ENCODE measurements at places on chromosomes 16 and 17. TPM values are rescaled to one million over a fixed set of nuclear protein-coding genes. Genes with fewer than 3 reads are reported as not detected.
A peak's percentile ranks its signal among the peaks of the same experiment; 100 is the strongest.

DNA sequence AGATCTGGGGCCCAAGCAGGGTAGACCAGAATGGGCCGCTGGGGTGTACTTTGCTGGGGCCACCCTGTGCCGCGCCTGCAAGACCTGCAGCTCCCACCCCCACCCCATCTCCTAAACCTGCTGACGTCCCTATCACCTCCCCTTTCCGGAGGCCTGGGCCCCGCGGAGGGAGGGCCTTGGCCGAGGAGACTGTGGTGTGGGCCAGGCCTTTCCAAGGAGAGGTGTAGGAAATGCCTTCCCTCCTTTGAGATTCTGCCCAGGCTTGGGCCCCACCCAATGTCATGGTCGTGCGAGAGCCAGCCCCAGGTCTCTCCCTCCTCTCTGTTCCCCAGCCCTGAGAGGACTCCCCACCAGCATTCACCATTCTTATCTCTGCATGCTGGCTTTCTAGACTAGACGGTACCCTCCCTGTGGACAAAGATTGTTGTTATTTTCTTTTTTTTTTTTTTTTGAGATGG lies 3.9 kb upstream of the WFIKKN2 start:
- DNase-seq, result peak; percentile 68

GRCh38 chr16:78961464-78961863 lies 639.1 kb downstream of the MAF start:
- DNase-seq, result no peak

GRCh38 chr17:61436995-61437704 lies 15.1 kb upstream of the TBX4 start:
- DNase-seq, result no peak

DNA sequence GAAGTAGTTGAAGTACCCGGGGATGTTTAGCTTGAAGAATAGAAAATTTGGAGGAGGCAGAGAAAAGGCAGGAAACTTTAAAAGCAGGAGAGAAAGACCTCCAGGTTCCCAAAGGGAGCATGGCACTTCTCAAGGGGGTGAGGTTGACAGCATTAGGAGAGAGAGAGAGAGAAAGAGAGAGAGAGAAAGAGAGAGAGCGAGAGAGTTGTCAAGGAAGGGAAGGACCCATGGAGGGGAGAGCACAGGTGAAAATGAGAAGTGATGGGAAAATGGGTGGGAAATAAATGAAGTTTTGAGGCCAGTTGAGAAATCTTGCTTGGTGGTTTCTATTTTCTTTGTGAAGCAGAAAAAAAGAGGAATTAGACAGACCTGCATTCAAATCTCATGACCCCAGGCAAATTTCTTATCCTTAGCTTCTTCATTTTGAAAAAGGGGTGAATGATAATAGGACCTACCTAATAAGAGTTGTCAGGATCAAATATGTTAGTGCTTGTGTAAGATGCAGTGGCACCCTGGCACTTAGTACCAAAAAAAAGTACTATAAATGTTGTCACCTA lies 24.0 kb downstream of the PRKCB start:
- no peak for DNase-seq

GRCh38 chr17:75457047-75457654 lies 716 bp downstream of the TMEM94 start:
- DNase-seq, result peak; percentile 54

GRCh38 chr17:63550817-63551639 lies 751 bp downstream of the DCAF7 start:
- peak; percentile 80 for DNase-seq

DNA sequence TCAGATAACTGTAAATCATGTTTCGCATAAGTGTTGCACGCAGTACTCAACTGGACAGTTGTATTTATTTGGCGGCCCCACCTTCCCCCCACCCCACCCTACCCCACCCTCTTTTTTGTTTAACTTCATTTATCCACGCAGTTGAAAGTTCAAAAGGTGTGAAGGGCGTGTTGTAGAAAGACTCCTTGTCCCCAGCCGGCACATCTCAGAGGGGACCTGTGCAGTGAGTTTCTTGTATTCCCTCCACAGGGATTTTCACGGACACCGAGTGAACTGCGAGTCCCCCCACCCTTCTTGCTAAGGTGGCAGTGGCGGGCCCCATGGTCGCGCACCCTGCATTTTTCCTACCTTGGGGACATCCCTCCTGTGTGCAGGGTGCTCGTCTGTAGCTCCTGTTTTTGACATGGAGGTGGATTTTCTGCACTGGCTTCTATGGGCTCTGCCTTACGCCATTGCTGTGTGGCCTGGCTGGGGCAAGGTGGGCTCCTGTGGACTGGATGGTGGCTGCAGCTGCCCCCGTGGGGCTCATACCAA lies 36.2 kb downstream of the ADCY7 start:
- no peak for DNase-seq

DNA sequence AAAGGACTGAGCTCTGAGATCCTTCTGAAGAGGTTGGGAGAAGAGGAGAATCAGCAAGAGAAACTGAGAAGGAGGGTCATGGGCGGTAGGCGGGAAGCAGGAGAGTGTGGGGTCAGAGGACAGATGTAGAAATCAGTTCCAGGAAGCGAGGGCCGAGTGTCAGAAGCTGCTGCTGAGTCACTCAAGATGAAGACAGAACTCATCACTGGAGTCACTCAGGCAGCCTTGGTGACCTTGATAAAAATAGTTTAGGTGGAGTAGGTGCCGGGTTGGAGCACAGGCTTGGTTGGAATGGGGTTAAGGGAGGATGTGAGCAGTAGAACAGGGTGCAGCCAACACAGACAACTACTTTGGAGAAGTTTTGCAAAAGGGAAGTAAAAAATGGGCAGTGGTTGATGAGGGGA lies 6.1 kb upstream of the ITGAM start:
- DNase-seq, result no peak

DNA sequence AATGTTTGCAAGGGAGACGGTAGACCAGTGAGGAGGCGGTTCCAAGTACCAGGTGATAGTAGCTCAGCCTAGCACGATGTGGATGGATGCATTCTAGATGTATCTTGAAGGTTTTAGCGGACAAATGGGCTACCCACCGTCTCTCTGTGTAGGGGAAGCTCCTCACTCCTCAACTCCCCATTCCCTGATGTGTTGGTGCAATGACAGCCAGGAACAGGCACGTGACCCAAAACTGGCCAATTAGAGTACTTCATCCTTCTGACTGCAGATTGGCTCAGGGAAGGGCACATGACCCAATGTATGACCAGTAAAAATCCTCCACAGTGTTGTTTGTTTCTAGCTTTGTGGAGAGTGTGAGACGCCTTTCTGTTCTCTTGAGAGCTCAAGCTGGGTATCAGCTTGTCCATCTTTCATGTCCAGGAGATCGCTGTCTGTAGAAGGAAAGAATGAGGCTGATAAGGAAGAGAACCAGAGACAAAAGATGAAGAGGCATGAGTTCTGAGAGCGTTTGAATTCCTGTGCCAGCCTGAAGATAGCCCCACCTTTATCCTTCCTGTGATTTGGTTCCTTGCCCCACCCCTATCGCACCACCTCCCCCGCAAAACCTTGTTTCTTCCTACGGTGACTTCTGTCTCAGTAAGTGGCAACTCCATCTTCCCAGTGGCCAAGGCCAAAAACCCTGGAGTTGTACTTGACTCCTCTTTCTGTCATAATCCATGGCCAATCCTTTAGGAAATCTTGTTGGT lies 2.3 kb upstream of the BORCS6 start:
- DNase-seq, result peak; percentile 93

GRCh38 chr17:40178660-40179059 lies 1.4 kb downstream of the RAPGEFL1 start:
- DNase-seq, result no peak

DNA sequence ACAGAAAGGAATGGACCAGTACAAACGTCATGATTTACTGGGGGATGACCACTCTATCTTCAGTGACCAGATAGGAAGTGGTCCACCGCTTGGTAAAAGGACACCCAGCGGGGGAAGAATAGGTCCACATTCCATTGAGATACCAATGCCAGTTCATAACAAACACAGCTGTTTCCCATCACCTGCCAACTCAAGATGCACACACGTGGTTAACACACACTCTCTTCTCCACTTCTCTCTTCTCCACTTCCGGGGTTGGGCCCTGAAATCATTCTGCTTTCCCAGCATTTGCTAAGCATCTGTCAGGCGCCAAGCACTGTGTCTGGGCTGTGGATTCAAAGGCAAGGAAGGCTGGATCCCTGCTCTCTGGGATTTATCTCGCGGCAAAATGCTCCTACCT lies 175.5 kb downstream of the SLC39A11 start:
- peak; percentile 40 for DNase-seq

- DNase-seq, result no peak
Observed at GRCh38 chr17:30321314-30321713, 12.5 kb downstream of the TMIGD1 start.

- no peak for DNase-seq
Observed at GRCh38 chr17:69402052-69402451, 12.4 kb upstream of the MAP2K6 start.

DNA sequence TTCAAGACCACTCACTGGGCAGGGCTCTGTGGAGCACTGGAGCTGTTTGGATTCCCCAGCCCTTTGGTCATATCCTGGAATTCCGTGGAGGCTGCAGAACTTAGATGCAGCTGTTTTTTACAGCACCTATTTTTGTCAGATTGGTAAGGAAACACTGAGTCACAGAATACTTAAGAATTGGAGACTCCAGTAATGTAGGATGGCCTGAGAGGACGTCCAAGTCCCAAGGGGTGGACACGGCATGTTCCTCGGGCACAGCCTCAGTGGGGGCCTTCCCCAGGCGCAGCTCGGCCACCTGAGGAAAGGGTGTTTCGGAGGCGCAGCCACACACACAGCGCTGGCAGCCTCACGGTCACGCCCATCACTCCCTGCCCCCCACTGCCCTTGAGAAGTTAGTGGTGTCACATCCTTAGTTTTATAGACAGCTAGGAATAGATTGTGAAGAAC lies 14.8 kb downstream of the PLD6 start:
- DNase-seq, result peak; percentile 60

DNA sequence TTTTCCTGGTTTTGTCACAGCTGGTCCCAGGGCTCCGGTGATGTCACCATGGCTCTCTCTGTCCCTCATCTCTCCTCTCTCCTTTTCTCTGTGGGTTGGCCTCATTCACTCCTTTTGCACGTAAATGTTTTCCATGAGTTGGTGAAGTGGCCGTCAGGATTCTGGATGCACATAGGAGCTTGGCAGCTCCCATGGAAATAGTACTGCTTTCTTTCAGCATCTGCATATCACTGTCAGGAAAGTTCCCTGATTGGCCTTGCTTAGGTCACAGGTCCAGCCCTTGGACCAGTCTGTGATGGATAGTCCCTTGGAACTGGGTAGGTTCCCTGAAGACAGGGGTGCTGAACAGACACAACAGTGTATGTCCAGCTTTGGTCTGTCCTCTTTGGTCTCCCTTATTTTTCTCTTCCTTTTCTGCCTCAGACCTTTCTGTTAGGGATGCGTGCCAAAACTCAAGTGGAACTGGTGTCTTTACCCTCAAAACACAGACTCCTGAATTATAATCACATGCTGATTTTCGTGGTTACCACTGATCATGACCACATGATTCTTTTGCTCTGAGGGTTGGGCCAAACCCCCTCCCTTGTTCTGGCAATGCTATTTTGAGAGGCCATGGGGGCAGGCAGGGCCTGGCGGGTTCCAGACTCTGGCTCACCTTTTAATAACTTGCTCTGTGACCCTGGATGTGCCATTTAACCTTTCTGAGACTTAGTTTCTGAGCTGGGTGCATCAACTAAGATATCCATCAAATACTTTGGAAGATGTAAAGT lies 99.0 kb downstream of the MSI2 start:
- DNase-seq, result no peak

Gene HEXD
- 49.9 TPM for total RNA-seq

Gene PERCC1
- total RNA-seq, result 0.18 TPM

Gene KRTAP4-9
- total RNA-seq, result not detected

Gene CHTF18
- total RNA-seq, result 107 TPM

Gene FOXF1
- 3.5 TPM for total RNA-seq

Gene BCL6B
- total RNA-seq, result 0.11 TPM
